SW480 (cell line): ENCODE measurements at places on chromosomes 11 and 22.
A peak's percentile ranks its signal among the peaks of the same experiment; 100 is the strongest.

DNA sequence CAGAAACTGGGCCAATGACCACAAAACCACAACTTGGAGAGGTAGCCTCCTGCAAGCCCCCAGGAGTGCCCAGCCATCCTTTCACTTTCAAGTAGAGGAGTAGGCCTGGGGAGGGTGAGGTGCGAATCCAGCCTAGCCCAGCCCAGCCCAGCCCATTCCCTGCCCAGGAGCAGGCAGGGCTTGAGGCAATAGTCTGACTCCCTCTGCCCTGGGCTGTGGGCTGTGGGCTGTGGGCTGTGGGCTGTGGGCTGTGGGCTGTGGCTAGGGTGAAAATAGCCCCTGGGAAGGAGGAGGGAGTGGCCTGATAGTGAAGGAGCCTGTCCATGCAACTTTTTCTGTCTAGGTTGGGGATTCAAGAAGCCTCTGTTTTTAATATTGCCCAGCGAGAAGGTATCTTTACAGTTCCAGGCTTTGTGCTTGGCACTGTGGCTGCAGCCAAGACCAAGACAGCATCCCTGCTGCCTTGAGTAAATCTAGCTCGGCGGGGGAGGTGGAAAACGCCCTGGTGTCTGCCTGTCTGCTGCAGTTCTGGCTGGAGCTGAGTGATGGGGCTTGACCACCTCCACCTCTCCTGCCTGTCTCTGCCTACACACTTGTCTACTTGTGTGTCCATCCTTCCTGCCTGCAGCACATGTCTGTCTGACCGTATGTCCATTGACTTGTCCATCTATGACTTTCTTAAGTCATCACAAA is 40.7 kb downstream of the LMO1 start:
- no peak for DNase-seq

- DNase-seq: no peak
Measured at GRCh38 chr22:37147186-37147990, 2.3 kb downstream of the IL2RB start.

GRCh38 chr11:76291576-76292526 is 85.5 kb upstream of the WNT11 start:
- peak; percentile 78 for DNase-seq

GRCh38 chr11:72605973-72606747 is 68.1 kb downstream of the PDE2A start:
- no peak for DNase-seq

DNA sequence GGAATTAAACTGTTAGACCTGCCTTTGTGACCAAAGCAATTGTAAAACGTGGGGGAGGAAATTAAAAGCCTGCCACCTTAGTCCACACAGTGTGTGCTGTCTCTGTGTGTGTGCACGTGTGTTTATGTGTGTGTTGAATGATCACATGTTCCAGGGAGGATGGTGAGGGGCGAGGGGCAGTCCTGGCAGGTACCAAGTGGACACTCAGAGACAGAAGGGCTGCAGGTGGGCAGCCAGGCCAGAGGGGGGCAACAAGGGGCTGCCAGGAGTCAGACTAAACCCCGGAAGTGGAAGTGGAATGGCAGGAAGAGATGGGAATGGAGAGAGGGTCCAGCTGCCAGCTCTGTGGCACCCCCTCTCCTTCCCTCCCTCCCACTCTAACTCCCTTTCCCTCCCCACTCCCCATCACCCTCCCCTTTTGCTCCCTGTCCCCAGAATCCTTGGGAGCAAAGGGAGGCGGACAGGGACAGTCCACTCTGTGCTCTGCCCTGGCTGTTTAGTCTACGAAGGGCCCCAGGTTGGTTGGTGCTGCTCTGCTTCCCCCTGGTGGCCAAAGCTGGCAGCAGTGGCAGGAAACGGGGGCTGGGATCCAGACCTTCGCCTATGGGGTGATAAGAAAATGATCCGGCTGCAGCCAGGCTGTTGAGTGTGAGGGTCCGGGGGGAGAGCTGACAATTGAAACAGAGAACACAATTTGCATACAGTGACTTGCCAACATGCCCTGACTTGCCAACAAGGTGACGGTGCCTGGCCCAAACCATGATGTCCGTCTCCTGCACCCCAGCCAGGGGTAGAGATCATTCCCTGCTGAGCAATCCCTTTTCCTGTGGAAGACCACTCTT is 24.4 kb downstream of the P2RY2 start:
- peak; percentile 79 for DNase-seq
